Type B pancreatic cell (in vitro differentiated cells): ENCODE measurements at places on chromosomes 3 and 15.

DNA sequence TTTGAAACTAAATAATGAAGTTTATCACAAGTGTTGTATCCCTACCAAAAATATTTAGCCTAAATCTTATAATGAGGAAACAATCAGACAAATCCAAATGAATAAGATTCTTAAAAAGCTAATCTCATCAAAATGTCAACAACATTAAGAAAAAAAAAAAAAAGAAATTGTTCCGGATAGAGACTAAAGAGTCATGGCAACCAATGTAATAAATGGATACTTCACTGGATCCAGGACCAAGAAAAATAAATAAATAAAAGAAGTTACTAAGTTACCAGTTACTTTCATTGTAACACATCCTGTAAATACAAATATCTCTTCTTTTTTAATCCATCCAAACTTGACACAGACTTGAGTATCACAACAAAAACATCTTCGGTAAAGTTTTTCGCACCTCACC, 607 bp downstream of the MRPL47 start:
- no peak for DNase-seq
- peak overlapping the region; percentile 99 for H3K4me3 ChIP-seq
- peaks cover 16% of the 10 kb centered on the region for H3K4me1 ChIP-seq
- H3K36me3 ChIP-seq, result peaks cover 4% of the 10 kb centered on the region
- H3K27ac ChIP-seq, result peak overlapping the region; percentile 99

DNA sequence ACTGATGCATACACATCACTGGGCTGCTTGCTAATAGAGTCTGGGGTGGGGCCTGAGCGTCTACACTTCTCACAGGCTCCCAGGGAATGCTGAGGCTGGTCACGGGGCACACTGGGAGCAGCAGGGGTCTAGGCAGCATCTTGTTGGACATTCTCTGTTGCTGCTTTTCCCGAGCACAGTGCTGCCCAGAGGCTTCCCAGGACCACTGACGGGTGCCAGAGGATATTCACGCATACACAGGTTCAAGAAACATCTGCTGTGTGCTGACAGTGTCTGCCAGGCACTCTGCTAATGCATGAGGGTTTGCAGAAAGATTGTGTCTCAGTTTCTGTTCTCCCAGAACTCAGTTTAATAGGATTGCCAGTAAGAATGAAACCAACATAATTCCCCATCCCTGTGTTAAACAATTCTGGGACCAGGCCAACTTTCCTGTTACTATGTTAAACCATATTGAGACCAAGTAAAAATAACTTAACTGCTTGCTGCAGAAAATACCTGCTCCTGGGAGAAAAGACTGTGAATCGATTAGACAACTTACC, 23.9 kb upstream of the BCL2L10 start:
- H3K27ac ChIP-seq, result no peak overlapping the region
- DNase-seq, result no peak
- H3K27me3 ChIP-seq, result no peaks in the 10 kb centered on the region
- peaks cover 6% of the 10 kb centered on the region for H3K4me1 ChIP-seq
- no peak overlapping the region for H3K4me3 ChIP-seq

GRCh38 chr3:180615954-180616353, 14.0 kb downstream of the TTC14 start:
- peaks cover 14% of the 10 kb centered on the region for H3K36me3 ChIP-seq
- H3K27ac ChIP-seq, result no peak overlapping the region
- no peak overlapping the region for H3K4me3 ChIP-seq
- DNase-seq, result no peak

DNA sequence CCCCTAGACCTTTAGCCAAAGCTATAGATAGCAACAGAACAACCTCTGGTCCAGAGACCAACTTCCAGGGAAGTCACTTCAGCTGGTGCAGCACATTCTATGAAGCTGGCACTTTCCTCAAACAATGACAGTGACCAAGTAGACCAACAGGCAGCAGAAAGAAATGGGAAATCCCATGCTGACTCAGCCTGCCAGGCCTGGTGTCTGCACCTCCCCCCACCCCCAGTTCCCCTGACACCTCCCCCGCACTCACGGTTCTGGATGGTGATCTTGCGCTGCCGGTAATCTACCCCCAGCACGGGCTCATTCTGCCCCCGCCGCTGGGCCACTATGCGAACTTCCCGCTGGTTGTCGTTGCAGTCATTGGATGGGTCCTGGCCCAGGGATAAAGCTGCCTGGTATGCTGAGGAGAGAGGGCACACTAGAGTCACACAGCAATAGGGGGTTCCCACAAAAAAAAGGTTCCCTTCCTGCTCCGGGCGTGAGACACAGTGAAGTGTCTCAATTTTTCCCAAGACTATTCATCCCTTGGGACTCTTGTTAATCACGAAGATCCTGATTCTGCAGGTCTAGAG, 17.0 kb downstream of the ILDR1 start:
- H3K27me3 ChIP-seq, result peaks cover 10% of the 10 kb centered on the region
- no peaks in the 10 kb centered on the region for H3K36me3 ChIP-seq
- no peak overlapping the region for H3K4me3 ChIP-seq
- H3K4me1 ChIP-seq, result peaks cover 5% of the 10 kb centered on the region
- no peak for DNase-seq
- no peak overlapping the region for H3K27ac ChIP-seq

- H3K27me3 ChIP-seq, result no peaks in the 10 kb centered on the region
- no peak overlapping the region for H3K4me3 ChIP-seq
- H3K4me1 ChIP-seq, result peaks cover 46% of the 10 kb centered on the region
- DNase-seq, result no peak
- peak overlapping the region; percentile 77 for H3K27ac ChIP-seq
Observed at GRCh38 chr15:57496946-57497869, 94.5 kb upstream of the MYZAP start.

GRCh38 chr15:32739522-32740063, 21.8 kb downstream of the GREM1 start:
- H3K4me1 ChIP-seq, result no peaks in the 10 kb centered on the region
- H3K36me3 ChIP-seq, result peaks cover 10% of the 10 kb centered on the region
- H3K27ac ChIP-seq, result no peak overlapping the region
- H3K4me3 ChIP-seq, result no peak overlapping the region

DNA sequence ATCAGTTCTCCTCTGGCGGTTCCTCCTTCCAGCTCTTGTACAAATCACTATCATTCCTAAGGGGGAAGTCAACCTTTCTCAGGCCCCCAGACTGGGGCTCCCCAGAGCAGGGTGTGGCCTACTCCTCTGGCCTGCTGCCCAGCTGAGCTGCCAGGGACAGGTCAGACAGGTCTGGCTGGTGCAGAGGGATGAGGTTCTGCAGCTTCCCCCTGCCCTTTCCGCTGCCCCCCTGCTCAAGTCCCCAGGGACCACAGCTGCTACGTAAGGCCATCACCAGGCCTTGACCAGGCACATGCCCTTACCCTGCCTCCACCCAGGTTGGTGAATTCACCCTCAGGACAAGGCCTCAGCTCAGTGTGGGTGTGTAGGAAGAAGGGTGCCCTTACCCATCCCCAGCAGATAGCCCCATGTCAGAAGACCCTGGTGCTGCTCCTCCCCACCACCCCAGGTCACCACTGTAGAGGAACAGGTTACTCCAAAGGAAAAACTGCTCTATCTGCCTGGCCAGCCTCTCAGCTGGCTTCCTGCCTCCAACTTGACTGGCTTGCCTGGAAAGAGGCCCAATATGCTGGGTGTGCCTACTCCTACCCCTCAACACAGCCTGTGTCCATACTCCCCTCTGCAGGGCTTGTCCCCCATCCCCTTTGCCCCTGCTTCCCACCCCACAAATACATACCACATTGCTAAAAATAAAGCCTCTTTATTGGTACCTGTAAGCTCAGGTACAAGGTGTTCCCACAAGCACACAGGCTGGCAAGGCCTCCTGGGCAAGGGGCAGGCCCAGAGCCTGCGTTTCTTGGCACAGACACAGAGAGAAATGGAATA, 12.0 kb downstream of the CSRNP1 start:
- DNase-seq, result no peak
- H3K27me3 ChIP-seq, result no peaks in the 10 kb centered on the region
- peaks cover 14% of the 10 kb centered on the region for H3K4me1 ChIP-seq
- peaks cover 26% of the 10 kb centered on the region for H3K36me3 ChIP-seq

DNA sequence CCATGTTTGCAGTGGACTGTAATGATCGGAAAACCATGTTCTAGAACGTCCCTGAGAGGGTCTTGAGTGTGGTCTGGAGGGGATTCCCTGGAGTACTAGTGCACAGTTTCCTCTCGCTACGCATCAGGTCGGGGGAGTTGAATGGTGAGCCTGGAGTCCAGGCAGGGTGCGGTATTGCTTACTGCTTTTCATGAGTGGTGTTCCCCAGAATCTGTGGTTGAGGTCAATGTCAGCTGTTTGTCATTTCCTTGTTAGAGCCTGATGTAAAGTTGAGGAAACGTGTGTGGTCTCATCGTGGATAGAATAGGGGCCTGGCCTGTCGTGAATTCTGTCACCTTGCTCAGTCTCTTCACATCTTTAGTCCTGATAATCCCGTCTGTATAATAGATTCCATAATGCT, 328.2 kb upstream of the LRRFIP2 start:
- peaks cover 18% of the 10 kb centered on the region for H3K36me3 ChIP-seq
- H3K4me3 ChIP-seq, result no peak overlapping the region
- no peak overlapping the region for H3K27ac ChIP-seq
- no peaks in the 10 kb centered on the region for H3K27me3 ChIP-seq

DNA sequence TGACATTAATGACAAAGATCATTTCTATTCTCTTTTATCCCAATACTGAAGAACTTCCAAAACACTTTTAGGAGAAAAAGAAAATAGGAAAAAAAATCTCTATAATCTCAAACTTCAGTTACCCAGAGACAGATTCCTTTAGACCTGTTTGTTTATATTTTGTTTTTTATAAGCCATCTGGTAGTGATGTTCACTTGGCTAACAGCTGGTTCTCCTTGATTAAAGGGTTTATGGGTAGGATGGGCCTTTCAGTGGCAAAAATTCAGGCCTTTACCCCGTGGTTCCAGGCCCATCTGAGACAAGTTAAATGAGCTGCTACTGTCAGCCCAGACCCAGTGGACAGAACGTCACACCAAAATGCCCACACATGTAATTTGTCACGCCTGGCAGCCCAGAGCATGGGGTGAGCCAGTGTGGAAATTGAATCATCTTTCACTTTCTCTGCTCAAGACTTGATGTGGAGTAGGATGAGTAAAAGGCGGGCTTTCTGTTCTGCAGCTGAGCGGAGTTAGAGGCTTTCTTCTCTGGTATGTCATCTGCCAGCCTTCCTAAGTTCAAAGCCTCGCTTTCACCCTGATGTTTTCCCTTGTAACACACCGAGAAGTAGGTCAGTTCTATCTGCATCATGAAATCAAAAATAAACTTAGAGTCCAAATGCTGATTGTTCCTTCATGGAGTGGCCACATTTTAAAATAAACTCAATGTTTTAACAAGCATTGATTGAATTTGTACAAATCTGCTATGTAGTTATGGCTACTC, 62.5 kb upstream of the SKOR1 start:
- H3K4me3 ChIP-seq, result no peak overlapping the region
- H3K27ac ChIP-seq, result no peak overlapping the region
- H3K4me1 ChIP-seq, result peaks cover 35% of the 10 kb centered on the region

DNA sequence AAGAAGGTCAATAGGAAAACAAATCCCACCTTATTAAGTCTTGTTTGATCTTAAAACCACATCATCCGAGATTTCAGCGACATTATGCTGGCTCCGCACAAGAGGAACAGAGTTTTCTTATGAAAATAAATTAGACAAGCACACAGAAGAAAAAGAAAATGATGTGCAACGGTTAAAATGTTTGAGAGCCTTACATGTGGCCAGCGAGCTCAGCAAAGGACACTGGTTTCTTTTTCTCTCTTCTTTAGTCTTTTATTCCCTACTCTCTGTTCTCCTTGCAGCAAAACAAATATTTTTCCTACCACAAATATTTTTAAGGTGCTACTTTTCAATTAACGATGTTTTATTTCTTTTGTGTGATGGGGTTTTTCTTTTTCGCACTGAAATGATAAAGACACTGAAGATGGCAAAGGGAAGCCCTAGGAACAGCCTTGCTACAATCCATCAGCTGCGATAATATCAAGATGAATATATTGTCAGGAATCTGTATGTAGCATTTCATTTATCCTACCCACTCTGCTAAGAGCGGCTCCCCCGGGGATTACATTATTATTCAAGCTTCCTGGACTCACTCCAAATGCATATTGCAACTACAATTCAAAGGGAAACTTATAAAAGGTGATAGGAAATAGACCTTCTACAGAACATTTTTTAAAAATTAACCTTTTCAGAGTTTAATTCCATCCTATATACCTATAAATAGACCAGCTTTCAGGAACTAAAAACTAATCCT, 72.9 kb downstream of the ANXA2 start:
- no peak overlapping the region for H3K4me3 ChIP-seq
- DNase-seq, result no peak
- H3K36me3 ChIP-seq, result no peaks in the 10 kb centered on the region
- H3K4me1 ChIP-seq, result no peaks in the 10 kb centered on the region
- H3K27me3 ChIP-seq, result peaks cover 57% of the 10 kb centered on the region

GRCh38 chr15:61835496-61836106, 224.6 kb downstream of the VPS13C start:
- no peak for DNase-seq
- no peak overlapping the region for H3K27ac ChIP-seq
- H3K4me1 ChIP-seq, result no peaks in the 10 kb centered on the region

- H3K27me3 ChIP-seq, result no peaks in the 10 kb centered on the region
- no peak overlapping the region for H3K27ac ChIP-seq
- no peak for DNase-seq
- no peaks in the 10 kb centered on the region for H3K4me1 ChIP-seq
Observed at GRCh38 chr3:28104896-28105534, 136.4 kb upstream of the CMC1 start.

- no peaks in the 10 kb centered on the region for H3K36me3 ChIP-seq
- no peak overlapping the region for H3K27ac ChIP-seq
- H3K4me1 ChIP-seq, result no peaks in the 10 kb centered on the region
- H3K4me3 ChIP-seq, result no peak overlapping the region
- DNase-seq, result no peak
- H3K27me3 ChIP-seq, result peaks cover 28% of the 10 kb centered on the region
Observed at GRCh38 chr15:73442421-73442820, 543 bp upstream of the REC114 start.

- no peaks in the 10 kb centered on the region for H3K36me3 ChIP-seq
- H3K4me1 ChIP-seq, result peaks cover 12% of the 10 kb centered on the region
- DNase-seq, result no peak
- H3K27ac ChIP-seq, result no peak overlapping the region
Observed at GRCh38 chr15:74733269-74733668, 7.9 kb upstream of the CYP1A1 start.

- H3K27ac ChIP-seq, result no peak overlapping the region
- no peak for DNase-seq
- H3K27me3 ChIP-seq, result no peaks in the 10 kb centered on the region
- peaks cover 15% of the 10 kb centered on the region for H3K4me1 ChIP-seq
Observed at GRCh38 chr3:151182349-151183079, 20.5 kb downstream of the GPR171 start.

DNA sequence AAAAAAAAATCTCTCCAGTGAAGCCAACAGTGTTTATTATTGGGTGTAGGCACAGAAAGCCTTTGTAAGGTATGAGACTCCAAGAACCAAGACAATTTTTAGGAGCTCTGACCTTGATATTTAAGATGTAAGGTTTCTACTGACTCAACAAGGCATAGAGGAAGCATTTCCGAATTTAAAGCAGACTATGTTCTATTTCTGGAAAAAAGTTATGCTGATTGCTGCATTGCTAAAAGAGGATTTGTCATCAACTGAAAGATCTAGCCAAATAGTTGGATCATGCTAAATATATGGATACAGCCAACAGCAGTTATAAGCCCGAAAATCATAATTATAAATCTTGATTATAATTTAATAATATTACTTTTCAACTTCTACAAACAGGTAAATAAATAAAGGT, 53.3 kb upstream of the MELTF start:
- H3K4me3 ChIP-seq, result no peak overlapping the region
- DNase-seq, result no peak
- H3K27ac ChIP-seq, result no peak overlapping the region
- H3K4me1 ChIP-seq, result no peaks in the 10 kb centered on the region

GRCh38 chr15:45106002-45106790, 7.8 kb downstream of the DUOX2 start:
- DNase-seq, result no peak
- H3K4me3 ChIP-seq, result no peak overlapping the region
- peaks cover 48% of the 10 kb centered on the region for H3K27me3 ChIP-seq
- H3K4me1 ChIP-seq, result no peaks in the 10 kb centered on the region
- no peak overlapping the region for H3K27ac ChIP-seq
